RWPE1 (cell line): ENCODE measurements at places on chromosomes 2 and 18.
A peak's percentile ranks its signal among the peaks of the same experiment; 100 is the strongest.

- DNase-seq: no peak
Observed at GRCh38 chr2:126495189-126495588, 160.8 kb upstream of the GYPC start.

- no peak for DNase-seq
Observed at GRCh38 chr18:48745293-48745692, 205.5 kb downstream of the SMAD7 start.

DNA sequence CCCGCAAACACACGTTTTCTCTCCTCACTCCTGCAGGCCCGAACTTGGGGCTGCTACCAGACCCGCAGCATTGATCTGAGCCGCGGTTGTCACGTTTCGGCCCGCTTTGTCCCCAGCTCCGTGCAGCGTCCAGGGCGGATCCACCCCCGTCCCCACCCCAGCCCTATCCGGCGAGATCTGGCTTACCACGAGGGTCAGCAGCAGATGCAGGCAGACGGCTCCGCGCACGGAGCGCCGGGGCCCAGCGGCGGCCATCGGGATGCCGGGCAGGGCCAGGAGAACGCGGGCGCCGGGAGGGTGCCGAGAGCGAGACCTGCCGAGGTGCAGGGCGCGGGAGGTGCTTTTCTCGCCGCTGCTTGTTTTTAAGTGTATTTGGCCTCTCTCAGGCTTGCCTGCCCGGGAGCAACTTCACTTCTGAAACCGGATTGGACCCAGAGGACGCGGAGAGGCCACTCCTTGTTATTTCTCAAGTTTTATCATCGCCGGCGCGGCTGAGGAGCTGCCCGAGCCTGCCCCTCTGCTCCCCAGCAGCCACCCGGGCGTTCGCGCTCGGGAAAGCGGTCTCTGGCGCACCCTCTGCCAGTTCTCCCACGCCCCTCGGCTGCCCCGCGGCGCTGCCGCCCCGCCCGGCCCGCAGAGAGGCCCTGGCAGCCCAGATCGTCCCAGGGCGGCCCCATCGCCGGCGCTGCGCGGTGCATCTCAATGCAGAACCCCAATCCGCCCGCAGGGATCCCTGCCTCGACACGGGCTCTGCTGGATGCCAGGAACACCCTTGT is at the start of gene DSC3:
Gene DSC3, minus strand, starts transcription at position 337 of the 776 bp plus-strand sequence. Its CDS starts 82 bp downstream, at position 255.
- DNase-seq: peak; percentile 68

DNA sequence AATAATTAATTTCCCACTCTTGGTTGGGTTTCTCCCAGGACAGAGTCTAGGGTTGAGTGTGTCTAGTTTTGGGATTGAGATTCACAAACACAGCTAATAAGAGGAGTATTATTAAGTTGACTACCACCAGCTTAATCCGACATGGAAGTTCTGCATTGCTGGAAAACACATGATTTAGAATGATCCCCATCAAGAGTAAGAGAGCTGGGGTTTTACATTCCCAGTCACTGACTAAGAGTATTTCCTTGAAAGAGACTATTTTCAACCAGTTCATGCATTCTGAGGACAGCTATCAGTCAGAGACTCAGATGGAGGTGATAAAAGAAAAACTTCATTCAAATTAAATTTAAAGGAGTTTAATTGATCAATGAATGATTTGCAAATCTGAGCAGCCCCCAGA is 334.6 kb upstream of the LRATD1 start:
- no peak for DNase-seq

DNA sequence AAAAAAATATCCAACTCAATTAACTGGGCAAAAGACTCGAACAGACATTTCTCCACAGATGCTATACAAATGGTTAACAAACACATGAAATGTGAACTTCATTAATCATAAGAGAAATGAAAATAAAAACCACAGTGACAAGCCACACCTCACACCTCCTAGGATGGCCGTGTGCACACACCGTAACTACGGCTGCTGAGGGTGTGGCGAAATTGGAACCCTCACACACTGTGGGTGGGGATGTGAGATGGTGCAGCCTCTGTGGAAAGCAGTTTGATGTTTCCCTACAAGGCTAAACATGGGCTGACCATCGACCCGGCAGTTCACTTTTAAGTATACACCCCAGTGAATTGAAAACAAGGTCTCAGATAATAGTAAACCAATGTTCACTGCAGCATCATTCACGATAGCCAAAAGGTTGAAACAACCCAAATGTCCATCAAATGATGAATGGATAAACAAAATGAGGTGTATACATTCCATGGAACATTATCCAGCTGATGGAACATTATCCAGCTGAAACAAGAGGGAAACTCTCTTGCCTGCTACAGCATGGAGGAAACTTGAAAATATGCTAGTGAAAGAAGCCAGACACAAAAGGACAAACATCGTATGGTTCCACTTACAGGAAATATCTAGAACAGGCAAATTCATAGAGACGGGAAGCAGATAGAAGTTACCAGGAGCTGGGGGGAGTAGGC is 32.2 kb downstream of the ZAP70 start:
- DNase-seq: no peak

- DNase-seq: no peak
Observed at GRCh38 chr2:41431756-41432155, 616.1 kb upstream of the PKDCC start.

- no peak for DNase-seq
Observed at GRCh38 chr2:152396763-152397162, 61.8 kb downstream of the FMNL2 start.

- DNase-seq: no peak
Observed at GRCh38 chr2:239600001-239600593, 199.3 kb upstream of the HDAC4 start.

DNA sequence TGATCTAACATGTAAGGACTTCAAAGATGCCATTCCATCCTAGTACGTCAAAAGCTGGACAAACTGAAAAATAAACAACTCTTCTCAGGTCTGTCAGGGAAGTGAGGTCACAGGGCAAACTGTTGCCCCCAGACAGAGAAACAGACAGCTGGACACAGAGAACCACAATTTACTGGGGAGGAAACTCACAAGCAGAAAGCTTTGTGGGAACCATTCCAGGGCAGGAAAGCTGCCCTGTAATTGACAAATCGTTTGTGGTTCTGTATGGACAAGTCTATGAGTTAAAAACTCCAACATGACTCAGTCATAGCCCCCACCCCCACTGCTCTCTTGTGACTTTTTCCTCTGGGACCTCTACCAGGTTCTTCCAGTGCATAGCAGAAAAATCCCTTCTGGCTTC is 28.4 kb downstream of the MCEE start:
- DNase-seq: peak; percentile 54

DNA sequence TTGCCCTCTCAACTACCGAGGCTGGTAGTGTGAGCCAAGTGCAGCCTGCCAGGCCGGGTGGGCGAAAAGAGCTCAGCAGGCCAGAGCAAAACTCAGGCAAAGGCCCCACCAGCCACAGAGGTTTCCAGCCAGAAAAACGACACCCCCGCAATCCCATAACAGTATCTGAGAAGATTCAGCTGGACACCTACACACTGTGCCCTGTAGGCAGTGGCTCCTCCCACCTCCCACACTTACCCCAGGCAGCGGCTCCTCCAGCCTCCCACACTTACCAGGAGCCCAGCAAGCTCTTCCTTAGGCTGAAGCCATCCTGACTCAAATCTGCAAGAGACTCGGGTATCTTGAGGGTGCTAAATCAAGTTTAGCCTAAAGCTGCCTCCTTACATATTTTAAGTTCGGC is 15.6 kb upstream of the TMEM18 start:
- DNase-seq: no peak

- no peak for DNase-seq
Observed at GRCh38 chr2:233358335-233358734, 4.0 kb downstream of the DGKD start.

GRCh38 chr18:48819781-48820482 is 130.8 kb downstream of the SMAD7 start:
- DNase-seq: no peak

- DNase-seq: peak; percentile 82
Observed at GRCh38 chr2:156182132-156182531, 150.4 kb downstream of the NR4A2 start.

DNA sequence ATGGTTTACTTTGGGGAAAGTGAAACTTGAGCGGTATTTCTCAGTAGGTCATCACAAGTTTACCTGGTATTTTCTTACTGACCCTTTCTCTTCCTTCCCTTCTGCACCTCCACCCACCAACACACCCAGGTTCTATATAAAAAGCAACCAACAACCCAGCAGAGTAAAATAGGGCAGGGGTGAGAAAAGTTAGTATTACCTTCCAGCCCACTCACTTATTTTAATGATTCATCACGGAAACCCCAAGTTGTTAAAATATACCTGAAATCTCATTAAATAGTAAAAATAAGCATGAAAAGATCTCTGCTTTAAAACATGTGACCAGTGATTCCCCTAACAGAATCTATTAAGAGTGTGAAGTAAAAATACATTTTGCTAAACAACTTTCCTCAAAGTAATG is 306.1 kb downstream of the ZEB2 start:
- no peak for DNase-seq

DNA sequence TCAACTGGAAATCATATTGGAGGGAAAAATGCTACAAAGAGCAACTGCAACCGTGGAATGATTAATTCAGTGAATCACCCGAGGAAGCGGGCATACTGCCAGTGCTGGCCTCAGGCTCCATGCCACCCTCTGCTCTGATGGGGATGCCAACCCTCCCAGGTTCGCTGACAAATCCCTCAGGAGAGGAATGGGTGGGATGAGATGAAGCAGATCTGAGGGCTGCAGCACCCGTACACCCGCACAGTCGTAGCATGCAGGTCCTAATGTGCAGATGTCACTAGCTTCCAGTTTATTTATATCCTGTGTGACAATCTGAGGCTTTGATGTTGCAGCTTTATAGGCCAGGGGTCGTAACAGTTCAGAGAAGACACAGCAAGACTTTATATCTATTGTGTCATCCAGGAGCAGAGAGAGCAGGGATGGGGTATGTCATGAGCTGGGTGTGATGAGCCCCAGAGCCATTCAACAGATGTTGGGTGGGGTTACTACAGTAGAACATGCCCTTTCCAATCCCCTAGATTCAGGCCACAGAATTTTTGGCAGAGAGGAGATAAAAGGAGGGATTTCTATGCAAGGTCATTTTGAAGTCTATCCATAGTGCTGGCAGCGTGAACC is 44.6 kb downstream of the DPP4 start:
- peak; percentile 90 for DNase-seq

DNA sequence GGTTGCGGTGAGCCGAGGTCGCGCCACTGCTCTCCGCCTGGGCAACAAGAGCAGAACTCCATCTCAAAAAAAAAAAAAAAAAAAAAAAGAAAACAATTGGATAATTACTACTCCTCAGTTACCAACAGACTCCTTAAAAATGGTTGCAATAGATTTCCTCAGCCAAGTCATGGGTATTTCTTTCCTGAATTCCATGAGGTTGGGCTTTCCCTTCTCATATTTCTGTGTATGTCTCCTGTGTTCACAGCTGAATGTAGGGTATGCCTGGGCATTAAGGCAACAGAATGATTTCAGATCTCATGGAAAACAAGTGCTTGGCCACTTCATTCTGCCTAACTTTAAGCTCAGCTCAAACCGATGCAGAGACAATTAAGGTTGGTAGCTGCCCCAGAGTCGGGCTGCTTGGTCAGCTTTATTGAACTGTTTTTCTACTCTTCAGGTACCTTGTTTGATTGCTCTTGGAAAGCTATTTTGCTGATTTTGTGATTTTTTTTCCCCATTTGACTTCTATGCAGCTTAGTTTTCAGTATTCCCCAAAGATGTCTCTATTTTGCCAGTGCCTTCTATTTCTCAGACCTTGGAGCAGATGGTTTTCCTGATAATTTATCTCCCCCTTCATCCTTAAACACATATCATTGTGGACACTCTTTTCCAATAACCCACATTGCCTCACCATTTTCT is 24.8 kb downstream of the KIF5C start:
- DNase-seq: no peak

DNA sequence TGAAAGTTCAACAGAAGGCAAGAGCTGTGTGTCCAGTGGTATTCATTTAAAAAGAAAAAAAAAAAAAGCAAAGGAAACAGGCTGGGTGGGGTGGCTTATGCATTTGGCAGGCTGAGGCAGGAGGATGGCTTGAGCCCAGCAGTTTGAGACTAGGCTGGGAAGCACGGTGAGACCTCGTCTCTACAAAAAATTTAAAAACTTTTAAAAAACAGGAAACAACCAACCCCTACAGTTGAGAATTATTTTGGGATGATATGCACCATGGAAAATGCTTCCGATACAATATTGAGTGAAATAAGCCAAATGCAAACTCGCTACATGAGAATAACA is 31.2 kb downstream of the PTPN18 start:
- no peak for DNase-seq

GRCh38 chr18:449374-449773 is 51.1 kb downstream of the COLEC12 start:
- no peak for DNase-seq

GRCh38 chr2:124289615-124290014 is 264.5 kb downstream of the CNTNAP5 start:
- DNase-seq: no peak

- DNase-seq: no peak
Observed at GRCh38 chr2:119432851-119433522, 1.3 kb downstream of the TMEM37 start.

DNA sequence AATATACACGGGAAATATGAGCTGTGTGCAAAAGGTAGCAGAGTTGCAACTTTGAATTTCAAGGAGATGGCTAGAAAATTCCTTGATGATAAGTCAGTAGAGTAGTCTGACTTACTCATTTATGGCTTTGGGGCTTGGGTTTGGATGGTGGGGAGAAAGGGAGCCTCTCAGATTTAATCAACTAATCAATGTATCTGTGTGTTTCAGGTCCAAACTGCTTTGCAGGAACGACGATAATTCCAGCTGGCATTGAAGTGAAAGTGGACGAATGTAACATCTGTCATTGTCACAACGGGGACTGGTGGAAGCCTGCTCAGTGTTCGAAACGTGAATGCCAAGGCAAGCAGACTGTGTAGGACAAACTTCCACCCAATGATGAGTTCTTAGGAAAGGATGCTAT is 164.6 kb downstream of the VWC2L start:
- DNase-seq: no peak

DNA sequence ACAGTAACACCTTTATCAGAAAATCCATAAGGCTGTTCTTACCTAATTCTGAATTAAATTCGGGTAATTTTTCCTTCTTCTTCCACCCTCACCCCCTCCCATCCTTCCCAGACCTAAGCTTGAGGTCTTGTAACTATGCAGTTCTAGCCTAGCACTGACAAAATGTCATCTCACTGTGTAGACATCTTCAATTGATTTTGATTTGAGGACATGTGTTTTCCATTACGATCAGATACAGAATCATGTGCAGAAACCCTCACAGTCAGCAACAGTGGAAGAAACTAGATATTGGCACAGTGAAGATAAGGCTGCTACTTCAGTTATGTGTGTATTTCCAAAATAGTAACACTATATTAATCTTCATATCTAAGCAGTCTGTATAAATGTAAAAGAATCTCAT is 244.6 kb downstream of the THSD7B start:
- DNase-seq: no peak

DNA sequence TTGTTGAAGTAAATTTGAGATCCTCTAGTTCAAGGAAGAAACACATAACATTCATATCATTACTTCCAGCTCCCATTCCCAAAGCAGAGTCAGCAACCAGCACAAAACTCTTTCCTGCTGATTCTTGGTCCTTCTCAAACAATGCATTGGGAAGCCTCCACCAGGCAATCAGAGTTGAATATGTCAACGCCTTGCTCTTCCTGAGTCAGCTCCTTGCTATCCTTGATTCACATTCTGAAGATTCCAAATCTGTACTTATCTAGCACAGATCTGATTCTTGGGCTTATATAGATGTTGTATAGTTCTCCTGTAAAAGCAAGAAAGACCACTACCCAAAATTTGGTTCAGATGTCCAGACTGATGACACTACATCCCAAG is 29.6 kb downstream of the CFAP210 start:
- no peak for DNase-seq

GRCh38 chr2:159193791-159194190 is 92.7 kb downstream of the WDSUB1 start:
- DNase-seq: no peak
